Osteocyte (in vitro differentiated cells): ENCODE measurements at places on chromosomes 1 and 21. TPM values are rescaled to one million over a fixed set of nuclear protein-coding genes. Genes with fewer than 3 reads are reported as not detected.
A peak's percentile ranks its signal among the peaks of the same experiment; 100 is the strongest.

- no peak overlapping the region for H3K27ac ChIP-seq
- no peak for DNase-seq
- peaks cover 3% of the 10 kb centered on the region for H3K4me1 ChIP-seq
- no peak overlapping the region for H3K4me3 ChIP-seq
Observed at GRCh38 chr1:82829527-82829926, 1028.8 kb downstream of the ADGRL2 start.

GRCh38 chr1:60825593-60825992, 256.8 kb upstream of the NFIA start:
- peaks cover 3% of the 10 kb centered on the region for H3K27me3 ChIP-seq
- DNase-seq: no peak
- H3K4me3 ChIP-seq: no peak overlapping the region
- no peaks in the 10 kb centered on the region for H3K36me3 ChIP-seq

DNA sequence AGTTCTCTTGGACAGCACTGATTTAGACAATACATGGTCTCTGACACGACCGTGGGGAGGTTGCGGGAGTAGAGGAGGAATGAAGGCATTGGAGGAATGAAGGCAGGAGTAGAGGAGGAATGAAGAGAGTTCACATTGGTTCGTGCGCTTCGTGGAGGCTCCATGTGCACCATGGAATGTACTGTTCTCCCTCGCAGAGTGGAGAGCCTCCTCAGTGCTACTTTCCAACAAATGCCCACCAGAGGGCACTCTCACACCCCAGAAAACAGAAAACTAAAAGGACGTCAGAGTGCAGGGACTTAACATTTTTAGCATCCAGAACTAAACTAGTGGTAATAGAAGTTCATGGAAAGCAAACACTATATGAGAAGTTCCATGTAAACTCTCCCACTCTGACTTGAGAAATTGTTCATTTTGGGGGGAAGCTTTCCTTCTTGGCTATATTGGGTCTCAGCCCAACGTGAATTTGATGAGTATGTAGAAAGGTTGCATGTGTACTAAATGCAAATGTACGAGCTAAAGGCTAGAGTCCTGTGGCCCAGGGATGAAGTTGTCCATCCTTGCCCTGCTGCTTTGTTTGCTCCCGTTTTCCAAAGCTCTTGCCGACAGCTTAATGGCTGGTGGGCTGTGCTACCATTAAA, 211.6 kb downstream of the LMX1A start:
- H3K27ac ChIP-seq: no peak overlapping the region
- no peaks in the 10 kb centered on the region for H3K4me1 ChIP-seq
- no peak for DNase-seq
- H3K4me3 ChIP-seq: no peak overlapping the region
- H3K36me3 ChIP-seq: no peaks in the 10 kb centered on the region
- peaks cover 3% of the 10 kb centered on the region for H3K27me3 ChIP-seq

The LAMC2 gene
- 3.5 and 3.6 TPM in 2 replicates for total RNA-seq

GRCh38 chr1:11505591-11506538, 26.9 kb downstream of the DISP3 start:
- H3K27me3 ChIP-seq: no peaks in the 10 kb centered on the region
- H3K4me3 ChIP-seq: no peak overlapping the region

DNA sequence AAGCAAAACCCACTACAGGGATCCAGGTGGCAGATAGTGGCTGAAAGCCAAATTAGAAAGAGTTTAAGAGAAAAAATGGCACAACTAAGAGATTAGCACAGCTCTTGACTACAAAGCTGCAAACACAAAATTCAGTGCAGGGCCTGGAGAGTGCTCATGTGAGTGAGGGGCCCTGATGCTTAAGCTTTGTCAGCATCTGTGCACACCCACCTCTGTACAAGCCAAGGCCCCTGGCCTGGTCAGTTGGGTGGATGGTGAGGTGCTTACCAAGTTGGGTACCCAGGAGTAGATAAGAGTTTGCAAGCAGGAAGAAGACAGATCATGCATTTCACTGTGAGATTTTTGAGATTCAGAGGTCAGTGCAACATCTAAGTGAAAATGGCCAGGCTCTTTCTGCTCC, 62.7 kb upstream of the ATP1B1 start:
- peaks cover 21% of the 10 kb centered on the region for H3K27me3 ChIP-seq
- no peaks in the 10 kb centered on the region for H3K36me3 ChIP-seq
- H3K4me3 ChIP-seq: no peak overlapping the region
- no peak overlapping the region for H3K27ac ChIP-seq
- no peak for DNase-seq
- H3K4me1 ChIP-seq: no peaks in the 10 kb centered on the region

DNA sequence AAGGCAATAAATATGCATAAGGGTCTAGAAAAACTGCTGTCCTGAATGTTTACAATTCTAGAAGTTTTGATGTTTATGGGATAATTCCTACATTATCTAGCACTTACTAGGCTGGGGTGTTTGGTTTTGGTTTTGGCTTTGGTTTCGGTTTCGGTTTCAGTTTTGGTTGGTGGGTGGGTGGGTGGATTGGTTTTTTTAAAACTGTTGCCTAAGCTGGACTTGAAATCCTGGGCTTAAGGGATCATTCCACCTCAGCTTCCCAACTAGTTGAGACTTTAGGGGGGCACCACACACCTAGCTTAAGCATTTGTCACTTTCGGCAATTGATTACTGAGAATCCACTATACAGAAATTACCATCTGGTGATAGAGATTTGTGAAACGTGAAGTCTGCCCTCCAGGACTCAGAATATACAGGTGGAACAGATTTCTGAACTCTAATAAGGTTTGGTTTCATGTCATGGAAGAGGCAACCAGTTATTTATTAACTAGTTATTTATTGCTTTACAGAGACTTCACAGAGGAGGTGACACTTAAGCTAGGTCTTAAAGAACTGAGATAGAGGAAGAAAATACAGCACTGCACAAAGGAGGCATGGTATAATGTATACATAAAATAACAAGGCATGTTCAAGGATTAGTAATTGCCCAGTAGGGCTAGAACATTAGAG, 69.6 kb downstream of the PIK3R3 start:
- peaks cover 11% of the 10 kb centered on the region for H3K4me1 ChIP-seq
- peak overlapping the region; percentile 65 for H3K27ac ChIP-seq
- H3K36me3 ChIP-seq: peaks cover 31% of the 10 kb centered on the region
